ENCODE measurements at places on chromosomes 1 and 21.

- no peak for DNase-seq
These were observed 183.4 kb upstream of the PTBP2 start for GRCh38 chr1:96538111-96538641.

DNA sequence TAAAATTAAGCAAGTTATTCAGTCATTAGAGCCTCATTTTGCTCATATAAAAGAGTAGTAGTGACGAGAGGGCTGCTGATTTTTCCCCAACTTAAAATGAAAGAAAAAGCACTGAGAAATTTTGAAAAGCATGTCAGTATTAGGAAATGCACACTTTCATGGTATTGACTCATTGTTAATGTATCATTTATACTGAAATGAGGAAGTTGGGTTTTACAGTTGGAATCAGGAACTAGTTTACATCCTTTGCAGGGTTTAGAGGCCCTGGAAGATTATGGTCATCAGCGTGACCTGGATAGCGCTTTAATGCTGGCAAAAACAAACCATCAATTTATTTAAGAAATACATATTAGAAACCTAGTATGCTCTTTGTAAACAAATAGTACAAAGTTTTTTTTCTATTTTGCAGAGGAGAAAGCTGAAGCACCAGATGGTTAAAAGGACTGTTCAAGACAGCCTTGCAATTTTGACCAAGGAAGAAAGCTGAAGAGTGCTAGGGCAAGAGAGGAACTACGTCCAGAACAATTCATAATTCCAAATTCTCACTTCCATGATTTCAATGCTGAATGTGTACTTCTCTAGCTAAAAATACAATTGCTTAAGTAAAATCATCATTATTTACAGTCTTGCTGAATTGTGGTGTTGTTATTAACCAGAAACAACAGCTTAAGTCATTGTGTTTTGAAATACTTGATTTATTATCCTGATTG lies 94.8 kb upstream of the SGIP1 start:
- DNase-seq, result no peak

DNA sequence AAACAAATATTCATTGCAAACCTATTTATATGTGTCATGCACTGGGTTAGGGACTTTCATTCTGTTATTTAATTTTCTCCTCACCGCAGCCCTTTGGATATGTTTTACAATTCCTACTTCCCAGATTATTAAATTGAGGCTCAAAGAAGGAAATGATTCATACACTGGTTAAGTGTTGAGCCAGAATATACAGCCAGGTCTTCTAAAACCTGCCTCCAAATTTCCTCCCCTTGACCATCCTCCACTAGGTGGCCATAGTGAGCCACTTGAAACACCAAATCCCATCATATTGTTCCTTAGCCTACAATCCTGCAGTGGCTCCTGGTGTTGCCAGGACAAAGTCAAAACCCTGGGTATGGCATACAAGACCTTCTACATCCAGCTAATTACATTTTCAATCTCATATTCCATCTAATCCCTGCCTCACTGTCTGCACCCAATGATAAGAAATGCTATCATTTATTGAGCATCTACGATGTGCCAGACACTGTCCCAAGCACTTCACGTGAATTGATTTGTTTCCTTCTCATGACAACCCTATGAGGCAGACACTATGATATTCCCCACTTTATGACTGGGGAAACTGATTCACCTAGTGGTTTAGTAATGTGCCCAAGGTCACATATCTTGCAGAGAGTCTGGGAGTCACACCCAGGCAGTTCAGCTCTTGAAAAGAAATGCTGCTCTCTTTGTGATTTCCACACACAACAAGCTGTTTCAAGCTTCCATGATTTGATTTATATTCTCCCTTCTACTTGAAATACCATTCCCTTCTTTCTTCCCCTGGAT lies 23.6 kb upstream of the KIRREL1 start:
- DNase-seq, result no peak

- no peak for DNase-seq
These were observed 452 bp upstream of the EXOSC10 start for GRCh38 chr1:11100149-11100493.

DNA sequence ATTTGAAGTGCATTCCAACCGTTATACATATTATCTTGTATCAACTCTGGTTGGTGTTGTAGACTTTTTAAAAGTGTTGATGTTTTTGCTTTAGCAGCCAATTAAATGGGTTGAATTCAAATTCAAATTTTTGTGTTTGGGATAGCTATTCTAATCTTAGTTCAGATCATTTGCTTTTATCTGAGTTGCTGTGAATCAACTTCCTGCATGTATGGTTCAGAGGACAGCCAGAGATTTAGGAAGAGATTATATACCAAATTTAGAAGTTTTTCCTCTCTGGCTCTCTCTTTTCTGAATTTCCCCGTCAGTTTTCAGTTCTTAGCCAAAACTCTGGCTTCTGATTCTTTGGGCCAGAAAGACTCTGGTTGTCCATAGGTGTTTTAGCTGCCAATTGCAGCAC lies 415.5 kb downstream of the NUF2 start:
- DNase-seq, result no peak

DNA sequence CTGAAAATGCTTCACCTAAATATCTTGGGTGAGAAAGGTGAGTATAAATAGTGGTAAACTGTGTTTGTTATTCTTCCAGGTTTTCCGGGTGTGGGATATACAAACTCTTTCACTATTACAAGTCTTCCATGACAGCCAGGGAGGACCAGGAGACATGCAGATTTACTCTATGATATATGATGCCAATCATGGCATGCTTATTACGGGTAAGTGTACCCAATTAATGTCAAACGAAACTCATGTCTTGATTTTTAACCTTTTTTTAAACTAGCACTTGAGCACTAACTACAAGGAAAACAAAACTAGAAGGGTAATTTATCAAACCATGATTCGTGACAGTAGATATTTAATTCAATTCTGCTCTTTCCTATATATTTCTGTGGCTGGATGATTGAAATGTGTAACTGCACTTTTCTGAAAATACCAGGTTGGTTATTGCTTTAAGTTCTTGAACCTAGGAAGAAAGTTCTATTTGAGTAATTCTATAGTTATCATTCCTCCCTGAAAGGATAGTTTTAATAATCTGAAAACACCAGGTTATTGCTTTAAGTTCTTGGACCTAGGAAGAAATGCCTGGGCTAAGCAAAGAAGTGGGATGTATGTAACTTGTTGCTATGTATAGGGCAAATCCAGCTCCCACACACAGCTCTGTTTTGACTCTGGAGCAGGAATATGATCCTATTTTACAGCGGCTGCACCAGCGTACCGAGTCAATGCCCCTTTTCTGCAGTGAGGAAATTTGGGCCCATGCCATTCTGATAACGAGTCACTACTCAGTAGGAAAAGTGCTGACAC lies 86.4 kb downstream of the WDR64 start:
- DNase-seq, result no peak

GRCh38 chr1:44689447-44689765 lies 14.9 kb downstream of the ARMH1 start:
- DNase-seq, result no peak

DNA sequence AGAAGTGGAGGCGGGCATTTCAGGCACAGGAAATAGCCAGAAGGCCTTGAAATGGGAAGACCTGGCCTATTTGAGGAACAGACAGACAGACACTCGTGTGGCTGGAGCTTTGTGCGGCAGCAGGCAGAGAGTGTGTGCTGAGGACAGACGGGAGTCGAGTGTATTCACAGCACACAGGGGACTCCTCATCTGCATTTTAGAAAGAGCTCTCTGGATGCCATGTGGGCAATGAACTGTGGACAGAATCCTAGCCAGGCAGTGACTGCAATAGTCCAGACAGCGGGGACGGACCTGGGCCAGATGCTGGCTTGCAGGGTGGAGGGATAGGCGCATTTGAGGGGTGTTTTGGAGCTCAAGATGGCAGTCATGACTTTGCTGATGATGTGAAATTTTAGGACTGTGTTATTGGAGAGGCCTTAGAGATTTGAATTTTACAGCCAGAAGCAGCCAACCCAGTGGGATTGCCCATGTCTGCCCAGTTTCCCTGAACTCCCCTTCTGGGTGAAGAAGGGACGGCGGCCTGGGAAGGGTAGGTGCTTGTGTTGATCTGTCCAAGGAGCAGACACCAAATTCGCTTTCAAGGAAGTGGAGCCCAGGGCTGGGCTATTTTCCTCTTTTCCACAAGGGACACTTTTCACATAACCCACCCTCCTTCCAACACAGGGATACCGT lies 43.7 kb downstream of the CHAF1B start:
- DNase-seq, result no peak

DNA sequence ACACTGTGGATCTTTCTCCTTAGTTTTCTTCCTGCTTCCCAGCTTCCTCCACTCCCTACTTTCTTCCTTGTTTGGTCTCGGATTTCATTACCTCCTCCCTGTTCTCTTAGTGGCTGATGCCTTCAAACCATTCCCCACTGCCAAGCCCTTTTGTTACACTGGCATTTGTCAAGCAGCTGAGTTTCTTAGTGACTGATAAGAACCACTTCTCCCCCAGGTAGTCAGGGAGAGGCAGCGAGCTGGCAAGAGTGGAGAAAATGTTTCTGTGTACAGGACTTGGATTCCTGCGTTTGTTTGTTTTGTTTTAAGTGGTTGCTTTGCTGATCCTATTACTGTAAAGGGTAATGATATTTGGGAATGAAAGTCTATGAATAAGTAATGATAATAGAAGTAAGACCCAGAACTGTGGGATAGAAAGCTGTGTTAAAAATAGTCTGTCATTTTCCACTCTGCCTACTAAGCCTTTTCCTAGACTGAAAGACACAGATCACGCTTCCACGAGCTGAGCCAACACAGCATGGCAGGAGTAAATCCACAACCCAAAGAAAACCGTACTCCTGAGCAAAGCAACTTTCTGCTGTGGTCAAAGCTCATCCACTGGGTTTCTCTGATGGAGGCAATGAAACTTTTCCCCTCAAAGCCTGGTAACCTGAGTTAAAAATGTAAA lies 10.1 kb upstream of the SERTAD4 start:
- DNase-seq, result no peak

DNA sequence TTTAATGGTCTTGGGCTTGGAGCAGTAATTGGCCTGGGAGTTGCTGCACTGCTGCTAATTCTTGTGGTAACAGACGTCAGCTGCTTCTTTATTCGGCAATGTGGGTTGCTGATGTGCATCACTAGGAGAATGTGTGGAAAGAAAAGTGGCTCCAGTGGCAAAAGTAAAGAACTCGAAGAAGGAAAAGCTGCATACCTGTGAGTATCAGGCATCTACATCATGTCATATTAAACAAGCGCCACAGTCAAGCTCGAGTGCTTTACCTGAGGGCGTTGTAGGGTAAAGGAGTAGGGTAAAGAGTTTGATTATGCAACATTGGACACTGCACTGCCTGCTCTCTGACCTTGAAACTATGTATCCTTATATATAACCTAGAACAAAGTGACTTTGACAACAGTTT lies 510.6 kb downstream of the NCAM2 start:
- DNase-seq, result no peak

DNA sequence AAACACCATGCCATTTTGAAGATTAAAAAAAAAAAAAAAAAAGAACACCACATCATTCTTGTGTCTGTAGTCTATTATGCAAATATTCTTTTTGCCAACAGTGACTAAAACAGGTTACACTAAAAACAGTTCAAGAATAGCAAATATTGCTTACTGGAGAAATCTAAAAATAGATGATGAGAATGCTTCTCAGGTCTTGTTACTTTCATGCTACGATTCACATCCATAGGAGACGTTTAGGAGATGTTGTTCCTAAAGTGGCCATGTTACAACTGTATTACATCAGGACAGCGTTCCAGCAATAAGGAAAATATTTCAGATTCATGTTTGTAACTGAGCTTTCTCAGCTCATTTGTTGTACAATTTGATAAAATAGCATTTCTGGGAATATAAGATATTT lies 32.3 kb downstream of the RAB3GAP2 start:
- DNase-seq, result no peak

- DNase-seq, result no peak
These were observed 237.1 kb downstream of the VAV3 start for GRCh38 chr1:107727866-107728265.

All from activated T-helper 1 cell treated with Interleukin-2 at 50 U/mL for 16 hours (primary cell).